ENCODE measurements at places on chromosomes 3 and 15.

DNA sequence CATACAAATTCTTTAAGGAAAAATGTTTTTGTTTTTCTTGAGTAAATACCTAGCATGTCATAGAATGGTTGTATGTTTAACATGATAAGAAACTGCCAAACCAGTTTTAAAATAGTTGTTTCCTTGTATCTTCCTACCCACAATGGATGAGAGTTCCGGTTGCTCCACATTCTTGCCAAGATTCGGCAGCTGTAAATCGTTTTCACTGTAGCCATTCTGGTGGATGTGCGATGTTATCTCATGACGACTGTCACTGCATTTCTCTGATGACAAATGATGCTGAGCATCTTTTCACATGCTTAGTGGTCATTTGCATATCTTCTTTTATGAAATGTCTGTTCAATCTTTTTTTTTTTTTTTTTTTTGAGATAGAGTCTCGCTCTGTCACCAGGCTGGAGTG, 36.6 kb upstream of the SH3GL3 start:
- DNase-seq: no peak
- H3K4me3 ChIP-seq: no peak overlapping the region
- H3K27ac ChIP-seq: no peak overlapping the region
- no peaks in the 10 kb centered on the region for H3K36me3 ChIP-seq
- no peaks in the 10 kb centered on the region for H3K4me1 ChIP-seq

GRCh38 chr3:65963787-65964677, 74.7 kb downstream of the MAGI1 start:
- H3K36me3 ChIP-seq: no peaks in the 10 kb centered on the region
- H3K27me3 ChIP-seq: no peaks in the 10 kb centered on the region
- H3K4me1 ChIP-seq: no peaks in the 10 kb centered on the region
- no peak overlapping the region for H3K27ac ChIP-seq
- no peak overlapping the region for H3K4me3 ChIP-seq
- DNase-seq: no peak

GRCh38 chr3:177329854-177330253, 132.6 kb upstream of the TBL1XR1 start:
- H3K27ac ChIP-seq: no peak overlapping the region
- no peak for DNase-seq
- no peaks in the 10 kb centered on the region for H3K4me1 ChIP-seq

GRCh38 chr3:32249184-32249782, 10.8 kb downstream of the CMTM8 start:
- DNase-seq: no peak
- H3K36me3 ChIP-seq: no peaks in the 10 kb centered on the region
- no peak overlapping the region for H3K27ac ChIP-seq
- H3K4me1 ChIP-seq: no peaks in the 10 kb centered on the region

DNA sequence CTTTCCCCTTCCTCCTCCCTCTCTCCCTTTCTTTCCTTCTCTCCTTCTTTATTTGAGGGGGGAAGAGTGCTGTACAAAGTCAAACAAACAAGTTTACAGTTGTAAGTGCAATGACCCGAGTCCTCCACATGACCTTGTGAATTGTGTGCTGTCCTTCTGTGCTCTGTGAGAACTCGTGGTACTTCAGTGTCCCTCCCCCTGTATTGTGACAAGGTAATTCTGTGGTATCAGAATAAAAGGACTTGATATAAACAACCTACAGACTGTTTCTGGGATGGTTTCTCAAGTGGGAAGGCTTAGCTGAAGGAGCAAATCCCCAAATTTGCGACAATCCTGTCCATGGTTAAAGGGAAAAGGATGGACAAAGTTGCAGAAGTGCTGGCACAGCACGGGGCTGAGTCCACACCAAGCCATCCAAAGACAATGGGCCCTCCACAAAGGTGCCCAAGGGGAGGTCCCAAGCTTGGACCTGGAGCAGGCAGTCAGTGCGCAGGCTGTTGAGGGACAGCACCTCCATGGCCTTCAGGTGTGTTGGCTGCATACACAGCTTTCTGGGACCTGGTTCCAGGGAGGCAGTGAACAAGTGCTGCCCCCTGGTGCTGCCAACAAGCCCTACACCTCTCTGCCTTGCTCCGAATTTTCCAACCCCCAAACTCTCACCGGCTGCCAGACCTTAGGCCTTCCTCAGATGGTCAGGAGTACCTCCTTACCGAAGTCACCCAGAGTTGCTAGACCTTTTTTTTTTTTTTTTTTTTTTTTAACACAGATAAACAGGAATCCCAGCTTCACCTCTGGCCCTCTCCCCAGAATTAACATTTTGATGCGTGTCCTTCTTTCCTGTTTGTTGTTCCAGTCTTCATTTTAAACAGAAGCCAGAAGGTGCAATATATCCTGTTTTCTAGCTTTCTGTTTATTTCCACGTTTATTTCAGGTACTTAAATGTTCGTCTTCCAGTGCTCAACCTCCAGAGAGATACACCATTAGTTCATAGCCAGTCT, 2.6 kb upstream of the APEH start:
- peak; percentile 70 for DNase-seq
- H3K27me3 ChIP-seq: no peaks in the 10 kb centered on the region
- H3K4me1 ChIP-seq: peaks cover 5% of the 10 kb centered on the region
- H3K27ac ChIP-seq: no peak overlapping the region

- H3K27me3 ChIP-seq: no peaks in the 10 kb centered on the region
- H3K4me3 ChIP-seq: no peak overlapping the region
- no peak for DNase-seq
- 0 out of 2 replicates have a peak, but pooled peaks cover 2% of the 10 kb centered on the region for H3K36me3 ChIP-seq
Observed at GRCh38 chr15:101244036-101244781, 7.6 kb downstream of the CHSY1 start.

DNA sequence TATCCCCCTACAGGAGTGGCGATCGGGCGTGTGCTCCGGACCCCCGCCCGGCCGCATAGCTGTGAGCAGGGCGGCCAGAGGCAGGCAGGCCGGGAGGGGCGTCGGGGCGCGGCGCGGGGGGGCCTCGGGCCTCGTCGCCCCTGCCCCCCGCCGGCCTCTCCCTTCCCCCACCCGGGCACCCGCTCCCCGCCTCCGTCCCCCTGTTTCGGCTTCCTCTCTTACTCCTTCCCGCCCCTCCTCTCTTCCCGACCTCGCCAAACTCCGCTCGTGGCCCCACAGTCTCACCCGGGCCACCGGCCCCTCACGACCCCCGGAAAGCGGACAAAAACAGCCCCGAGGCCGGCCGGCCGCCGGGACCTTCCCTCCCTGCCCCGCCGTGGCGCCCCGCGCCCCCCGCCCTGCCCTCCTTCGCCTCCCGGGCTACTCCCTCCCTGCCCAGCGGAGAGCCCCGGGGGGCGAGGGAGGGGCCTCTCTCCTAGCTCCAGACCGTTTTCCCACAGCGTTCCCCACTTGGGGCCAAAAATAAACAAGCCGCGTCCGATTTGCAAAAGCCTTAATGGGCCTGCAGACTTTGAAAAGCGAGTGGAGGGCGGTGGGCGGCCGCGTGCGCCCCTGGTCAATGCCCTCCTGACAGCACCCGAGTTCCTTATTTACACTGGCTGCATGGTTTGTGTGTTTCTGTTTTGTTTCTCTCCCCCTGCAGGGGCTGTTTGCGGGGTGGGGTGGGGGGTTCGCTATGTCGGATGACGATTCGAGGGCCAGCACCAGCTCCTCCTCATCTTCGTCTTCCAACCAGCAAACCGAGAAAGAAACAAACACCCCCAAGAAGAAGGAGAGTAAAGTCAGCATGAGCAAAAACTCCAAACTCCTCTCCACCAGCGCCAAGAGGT, 1.0 kb downstream of the UBE2E1 start:
- H3K36me3 ChIP-seq: no peaks in the 10 kb centered on the region
- H3K4me3 ChIP-seq: peak overlapping the region; percentile 78
- no peaks in the 10 kb centered on the region for H3K27me3 ChIP-seq
- H3K4me1 ChIP-seq: peaks cover 6% of the 10 kb centered on the region

GRCh38 chr15:73414876-73415275, 28.1 kb upstream of the REC114 start:
- no peak for DNase-seq
- H3K27ac ChIP-seq: no peak overlapping the region
- H3K27me3 ChIP-seq: no peaks in the 10 kb centered on the region
- no peaks in the 10 kb centered on the region for H3K36me3 ChIP-seq

DNA sequence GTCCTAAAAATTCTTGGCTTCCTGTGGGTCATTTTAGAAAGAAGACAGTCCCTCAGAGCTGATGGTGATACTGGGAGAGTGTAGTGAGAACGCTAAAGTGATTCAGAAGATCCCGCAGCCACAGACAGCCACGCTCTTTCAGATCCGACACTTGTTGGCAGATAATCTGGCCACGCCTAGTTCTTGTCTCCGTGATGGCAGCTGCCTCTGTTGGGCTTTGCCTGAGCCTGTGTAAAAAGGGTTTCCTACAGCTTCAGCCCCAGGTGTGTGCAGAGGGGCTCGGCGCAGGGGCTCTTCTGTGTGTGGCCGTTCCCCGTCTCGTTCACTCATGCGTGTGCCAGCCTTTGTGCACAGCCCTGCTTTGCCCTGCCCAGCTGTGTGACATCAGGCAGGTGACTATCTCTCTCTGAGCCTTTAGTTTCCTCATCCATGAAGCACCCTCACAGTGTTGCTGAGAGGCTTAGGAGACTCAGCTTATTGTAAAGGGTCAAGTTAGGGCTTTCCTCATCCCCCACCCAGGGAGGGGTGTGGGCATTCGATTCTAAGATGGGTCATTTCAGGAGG, 6.3 kb downstream of the IRAK2 start:
- no peaks in the 10 kb centered on the region for H3K4me1 ChIP-seq
- no peaks in the 10 kb centered on the region for H3K36me3 ChIP-seq
- H3K27me3 ChIP-seq: no peaks in the 10 kb centered on the region
- no peak for DNase-seq
- no peak overlapping the region for H3K27ac ChIP-seq
- no peak overlapping the region for H3K4me3 ChIP-seq

- DNase-seq: no peak
- no peak overlapping the region for H3K27ac ChIP-seq
- no peak overlapping the region for H3K4me3 ChIP-seq
- peaks cover 3% of the 10 kb centered on the region for H3K4me1 ChIP-seq
Observed at GRCh38 chr15:33608714-33609113, 297.9 kb downstream of the RYR3 start.

Measured in H1 (cell line).